HepG2 (cell line): ENCODE measurements at places on chromosomes 5 and 9.

DNA sequence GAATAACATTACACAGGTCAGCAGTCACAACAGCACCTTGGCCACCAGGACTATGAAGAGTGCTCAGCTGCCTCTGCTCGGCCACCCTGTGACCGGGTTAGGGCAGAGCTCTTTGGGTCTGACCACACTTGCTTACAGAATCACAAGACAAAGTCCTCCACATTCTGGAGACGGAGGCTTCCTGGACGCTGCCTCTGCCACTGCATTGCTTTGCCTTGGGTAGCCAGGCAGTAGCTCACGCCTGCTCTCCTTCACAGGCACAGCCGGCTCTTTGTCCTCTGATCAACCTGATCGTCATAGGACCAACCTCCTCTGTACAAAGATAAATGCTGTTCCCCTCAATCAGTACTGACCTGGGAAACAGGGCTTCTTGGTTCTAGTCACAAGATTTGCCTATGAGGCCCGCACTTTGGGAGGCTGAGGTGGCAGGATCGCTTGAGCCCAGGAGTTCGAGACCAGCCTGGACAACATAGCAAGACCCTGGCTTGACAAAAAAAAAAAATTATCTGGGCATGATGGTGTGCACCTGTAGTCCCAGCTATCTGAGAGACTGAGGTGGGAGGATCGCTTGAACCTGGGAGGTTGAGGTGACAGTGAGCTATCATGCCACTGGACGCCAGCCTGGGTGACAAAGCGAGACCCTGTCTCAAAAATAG is 128.4 kb upstream of the IER5L start:
- no peak for DNase-seq

DNA sequence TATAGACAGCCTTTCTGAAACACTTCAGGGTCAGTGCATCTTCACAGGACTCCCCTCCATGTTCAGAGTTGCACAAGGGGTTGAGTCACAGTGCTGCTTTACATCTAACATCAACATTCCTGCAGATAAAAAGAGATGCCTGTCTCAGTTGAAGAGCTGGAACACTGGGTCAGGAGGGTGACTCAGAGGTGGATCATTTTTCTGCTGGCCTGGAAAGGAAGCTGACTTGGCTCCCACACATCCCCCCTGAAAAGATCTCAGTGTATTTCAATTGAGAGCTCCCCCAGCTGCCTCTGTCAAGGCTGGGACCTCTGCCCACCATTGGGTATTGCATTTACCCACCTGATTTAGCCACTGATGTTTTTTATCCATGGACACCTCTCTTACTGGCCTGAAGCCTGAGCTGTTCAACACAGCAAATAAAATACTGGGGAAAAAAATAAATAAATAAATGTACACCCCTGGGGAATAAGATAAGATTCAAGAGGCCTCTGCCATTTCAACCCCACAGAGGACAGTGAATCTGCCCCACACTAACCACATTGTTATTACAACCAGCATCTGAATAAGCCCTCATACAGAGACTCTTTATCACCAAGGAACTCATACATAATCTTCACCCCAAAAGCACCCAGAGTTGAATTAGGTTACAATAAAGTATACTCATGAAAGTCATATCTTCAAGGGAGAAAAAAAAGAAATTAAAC is 716.4 kb downstream of the SEMA5A start:
- DNase-seq: no peak

- peak; percentile 67 for DNase-seq
These were observed 20.4 kb downstream of the ANKS6 start for GRCh38 chr9:98775831-98776441.

- no peak for DNase-seq
These were observed 215.5 kb downstream of the PDZD2 start for GRCh38 chr5:31854181-31855133.

GRCh38 chr9:114899461-114899860 is 30.9 kb downstream of the TNFSF8 start:
- no peak for DNase-seq

DNA sequence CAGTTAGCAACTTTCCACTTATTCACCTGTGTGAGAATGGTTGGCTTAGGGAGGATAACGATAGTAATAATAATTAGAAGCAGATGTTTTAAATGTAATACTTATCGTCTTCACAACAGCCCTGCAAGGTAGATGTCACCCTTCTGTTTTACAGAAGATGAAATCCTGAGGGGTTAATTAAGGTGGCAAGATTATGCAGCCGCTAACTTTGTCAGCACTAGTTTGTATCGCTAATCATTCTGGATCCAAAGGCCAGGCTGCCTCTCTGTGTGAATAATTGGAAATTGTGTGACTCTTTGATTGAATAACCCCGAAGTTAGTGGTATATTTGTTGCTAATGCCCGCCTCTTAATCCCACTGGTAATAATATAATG is 635 bp downstream of the IFT74 start:
- DNase-seq: no peak

GRCh38 chr9:1920386-1920785 is 94.8 kb upstream of the SMARCA2 start:
- DNase-seq: no peak

GRCh38 chr5:68757626-68758212 is 336.1 kb upstream of the SLC30A5 start:
- DNase-seq: no peak

DNA sequence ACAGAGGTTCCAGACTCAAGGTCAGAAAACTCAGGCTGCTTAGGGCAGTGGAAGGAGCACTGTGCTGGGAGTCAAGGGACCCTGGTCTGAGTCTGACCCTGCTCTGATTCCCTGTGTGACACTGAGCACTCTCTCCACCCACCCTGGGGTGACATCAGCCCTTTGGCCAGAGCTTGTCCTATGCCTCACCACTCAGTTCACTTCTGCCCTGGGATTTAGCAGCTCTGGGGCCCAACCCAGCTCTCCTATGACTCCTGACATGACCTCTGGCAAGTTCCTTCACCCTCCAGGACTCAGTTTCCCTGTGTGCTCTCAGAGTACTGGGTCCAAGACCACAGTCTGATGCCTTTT is 63.9 kb downstream of the FAM114A2 start:
- no peak for DNase-seq

GRCh38 chr9:109242014-109242413 is 75.0 kb upstream of the FRRS1L start:
- DNase-seq: no peak

GRCh38 chr5:151624476-151624875 is 33.3 kb upstream of the FAT2 start:
- no peak for DNase-seq

- peak; percentile 11 for DNase-seq
These were observed 66.6 kb downstream of the ZNF474 start for GRCh38 chr5:122195802-122196394.

- no peak for DNase-seq
These were observed 37.3 kb downstream of the STK10 start for GRCh38 chr5:172150514-172151425.

GRCh38 chr9:105510024-105510423 is 47.9 kb upstream of the FKTN start:
- DNase-seq: no peak

DNA sequence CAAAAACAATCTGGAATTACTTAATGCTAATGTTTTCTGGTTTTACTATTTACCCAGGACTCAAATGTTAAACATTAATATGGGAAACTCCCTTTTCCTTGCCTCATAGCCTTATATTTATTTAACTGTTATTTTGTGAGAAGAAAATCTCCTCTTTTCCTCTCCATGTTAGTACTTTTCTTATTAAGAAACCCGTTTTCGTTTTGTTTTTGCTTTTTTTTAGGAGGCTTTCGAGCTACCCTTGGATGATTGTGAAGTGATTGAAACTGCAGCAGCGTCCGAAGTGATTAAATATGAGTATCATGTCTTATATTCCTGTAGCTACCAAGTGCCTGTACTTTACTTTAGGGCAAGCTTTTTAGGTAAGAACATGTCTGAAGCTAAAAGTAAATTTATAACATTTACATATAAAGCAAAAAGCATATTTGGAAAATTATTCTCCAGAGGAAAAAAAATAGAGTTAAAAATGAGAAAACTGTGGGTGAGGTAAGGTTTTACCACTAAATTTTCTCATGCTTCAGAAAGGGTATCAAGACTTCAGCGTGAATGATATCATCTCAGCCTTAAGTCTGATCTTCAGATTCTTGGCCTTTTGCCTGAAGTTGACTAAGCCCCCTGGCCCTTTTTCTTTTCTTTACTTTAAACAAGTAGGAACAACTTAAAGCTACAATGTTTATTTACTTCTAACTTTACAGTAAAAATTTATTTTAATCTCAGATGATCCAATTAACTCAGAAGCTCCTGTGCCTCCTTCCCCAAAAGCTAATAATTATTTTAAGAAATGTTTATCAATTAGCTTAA is 113.8 kb downstream of the RPS23 start:
- DNase-seq: no peak

DNA sequence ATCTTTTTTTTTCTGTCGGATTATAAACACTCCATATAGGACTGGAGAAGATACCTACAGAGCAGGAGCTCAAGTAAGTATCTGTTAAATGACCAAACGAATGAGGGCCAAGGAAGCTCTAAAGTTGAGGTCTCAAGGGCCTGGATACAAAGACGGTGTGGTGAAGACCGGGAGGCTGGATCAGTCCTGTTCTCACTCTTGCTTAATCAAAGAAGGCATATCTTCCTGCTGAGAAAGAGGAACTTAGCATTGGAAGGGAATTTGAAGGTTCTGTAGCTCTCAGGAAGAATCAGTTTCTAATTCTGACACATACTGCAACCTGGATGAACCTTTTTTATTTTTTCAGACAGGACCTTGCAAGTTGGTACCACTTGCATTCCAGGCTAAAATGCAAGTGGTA is 28.3 kb upstream of the PAX5 start:
- no peak for DNase-seq

DNA sequence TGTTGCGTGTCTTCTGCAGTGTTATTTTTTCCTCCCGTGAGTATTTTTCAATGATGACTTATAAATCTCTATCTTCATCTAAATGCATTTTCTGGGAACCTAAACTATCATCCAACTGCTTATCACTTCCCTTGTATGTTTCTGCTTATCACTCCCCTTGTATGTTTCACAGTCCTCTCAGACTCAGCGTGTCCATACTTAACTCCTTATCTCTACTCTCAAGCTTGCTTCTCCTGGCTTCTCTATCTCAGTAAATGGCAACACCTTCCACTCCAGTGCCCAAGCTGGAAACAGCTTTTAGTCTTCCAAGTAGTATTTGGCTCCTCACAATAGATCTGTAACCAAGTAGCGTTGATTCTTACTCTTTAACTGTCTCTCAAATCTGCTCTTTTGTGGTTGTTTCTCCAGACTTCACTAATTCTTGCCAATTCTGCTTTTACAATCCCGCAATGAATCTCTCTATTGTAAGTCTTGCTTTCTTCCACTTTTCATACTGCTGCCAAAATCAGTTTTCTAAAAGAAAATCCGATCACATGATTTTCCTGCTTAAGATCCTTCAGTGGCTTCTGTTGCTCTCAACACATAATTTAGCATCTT is 33.8 kb upstream of the TXNDC8 start:
- DNase-seq: no peak
